ENCODE measurements at places on chromosomes 12 and 14.
A peak's percentile ranks its signal among the peaks of the same experiment; 100 is the strongest.

DNA sequence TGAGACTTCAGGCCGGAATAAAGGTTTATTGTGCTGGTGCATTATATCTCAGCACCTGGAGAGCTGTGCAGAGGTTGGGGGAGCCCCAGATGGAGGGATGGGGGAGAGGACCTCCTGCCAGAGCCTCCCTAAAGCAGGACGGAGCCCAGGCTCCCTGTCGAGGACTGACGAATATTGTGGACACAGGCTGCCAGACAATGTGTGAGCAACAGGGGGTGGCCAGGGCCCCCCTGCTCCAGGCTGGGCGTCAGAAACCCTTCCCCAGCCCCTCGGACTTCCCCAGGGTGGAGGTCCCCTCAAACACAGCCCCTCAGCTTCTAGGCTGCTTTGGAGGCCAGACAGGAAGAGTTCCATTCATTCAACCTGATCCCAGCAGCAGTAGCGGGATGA lies 8.0 kb downstream of the TMEM119 start:
- DNase-seq, result no peak

GRCh38 chr14:102085948-102086708 lies 716 bp downstream of the HSP90AA1 start:
- peak; percentile 56 for DNase-seq

GRCh38 chr14:86296173-86296572 lies 766.2 kb downstream of the FLRT2 start:
- no peak for DNase-seq

DNA sequence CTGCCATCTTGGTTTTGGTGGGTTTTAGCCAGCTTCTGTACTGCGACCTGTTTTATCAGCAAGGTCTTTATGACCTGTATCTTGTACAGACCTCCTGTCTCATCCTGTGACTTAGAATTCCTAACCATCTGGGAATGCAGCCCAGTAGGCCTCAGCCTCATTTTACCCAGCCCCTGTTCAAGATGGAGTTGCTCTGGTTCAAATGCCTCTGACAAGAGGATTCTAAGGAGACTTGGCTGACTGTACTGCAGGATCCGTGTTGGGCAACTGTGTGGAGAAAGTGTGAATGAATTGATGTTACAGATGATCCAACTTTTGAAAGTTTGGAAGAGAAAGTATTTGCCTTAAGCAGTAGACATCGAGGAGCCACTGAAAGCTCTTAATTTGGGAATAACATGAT lies 91.0 kb downstream of the TTLL5 start:
- DNase-seq, result no peak

DNA sequence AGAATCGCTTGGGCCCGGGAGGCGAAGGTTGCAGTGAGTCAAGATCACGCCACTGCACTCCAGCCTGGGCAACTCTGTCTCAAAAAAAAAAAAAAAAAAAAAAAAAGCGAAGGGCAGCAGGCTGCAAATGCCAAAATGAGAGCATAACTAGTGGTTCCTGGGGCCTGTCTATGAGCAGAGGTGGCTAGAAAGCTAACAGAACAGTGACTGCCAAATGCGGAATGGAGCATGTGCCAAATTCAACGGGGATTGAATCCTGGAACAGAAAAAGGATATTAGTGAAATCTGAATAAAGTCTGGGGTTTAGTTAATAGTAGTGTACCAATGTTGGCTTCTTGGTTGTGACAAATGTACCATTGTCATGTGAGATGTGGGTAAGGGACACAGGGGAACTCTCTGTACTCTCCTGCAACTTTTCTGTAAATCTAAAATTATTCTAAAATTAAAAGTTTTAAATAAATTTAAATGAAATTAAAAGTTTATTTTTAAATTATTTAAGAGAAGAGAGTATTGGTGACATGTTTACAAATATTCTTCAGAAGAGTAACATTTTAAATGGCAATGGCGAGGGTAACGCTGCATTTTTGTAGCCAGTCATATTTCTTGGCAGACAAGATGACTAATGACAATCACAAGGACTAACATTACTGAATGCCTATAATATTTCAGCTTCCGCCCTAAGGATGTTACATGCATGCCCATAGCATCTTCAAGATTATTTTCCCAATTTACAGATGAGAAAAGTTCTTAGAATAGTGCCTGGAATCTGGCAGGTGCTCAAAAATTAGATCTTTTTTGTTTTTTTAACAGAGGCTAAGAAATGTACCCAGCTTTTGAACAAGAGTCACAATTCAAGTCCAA lies 28.9 kb upstream of the NUDT4 start:
- no peak for DNase-seq

- no peak for DNase-seq
Observed at GRCh38 chr12:11730299-11731041, 81.0 kb downstream of the ETV6 start.

DNA sequence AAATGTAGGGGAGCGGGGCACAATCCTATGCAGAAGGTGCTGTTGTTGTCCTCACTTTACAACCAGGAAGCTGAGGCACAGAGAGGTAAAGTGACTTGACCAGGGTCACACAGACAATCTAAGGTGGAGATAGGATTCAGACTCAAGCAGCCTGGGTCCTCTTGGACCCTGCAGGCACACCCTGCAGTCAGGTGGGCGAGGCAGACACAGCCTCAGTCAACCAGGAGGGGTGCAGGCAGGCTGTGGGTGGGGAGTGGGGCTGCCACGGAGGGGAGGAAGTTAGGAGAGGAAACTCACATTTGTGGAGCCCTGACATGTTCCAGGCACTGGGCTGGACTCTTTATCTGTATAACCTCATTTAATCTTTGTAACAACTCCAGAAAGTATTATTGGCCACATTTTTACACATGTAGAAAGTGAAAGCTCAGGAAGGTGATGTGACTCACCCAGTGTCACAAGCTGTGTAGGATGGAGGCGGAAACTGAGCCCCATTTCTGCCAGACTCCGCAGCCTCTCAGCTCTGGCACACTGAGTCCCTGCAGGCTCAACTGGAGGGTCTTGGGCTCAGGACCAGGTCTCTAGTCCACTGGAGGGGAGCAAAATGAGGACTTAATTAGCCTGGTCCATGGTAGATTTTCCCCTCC lies 24.9 kb upstream of the CHGA start:
- DNase-seq, result peak; percentile 68

DNA sequence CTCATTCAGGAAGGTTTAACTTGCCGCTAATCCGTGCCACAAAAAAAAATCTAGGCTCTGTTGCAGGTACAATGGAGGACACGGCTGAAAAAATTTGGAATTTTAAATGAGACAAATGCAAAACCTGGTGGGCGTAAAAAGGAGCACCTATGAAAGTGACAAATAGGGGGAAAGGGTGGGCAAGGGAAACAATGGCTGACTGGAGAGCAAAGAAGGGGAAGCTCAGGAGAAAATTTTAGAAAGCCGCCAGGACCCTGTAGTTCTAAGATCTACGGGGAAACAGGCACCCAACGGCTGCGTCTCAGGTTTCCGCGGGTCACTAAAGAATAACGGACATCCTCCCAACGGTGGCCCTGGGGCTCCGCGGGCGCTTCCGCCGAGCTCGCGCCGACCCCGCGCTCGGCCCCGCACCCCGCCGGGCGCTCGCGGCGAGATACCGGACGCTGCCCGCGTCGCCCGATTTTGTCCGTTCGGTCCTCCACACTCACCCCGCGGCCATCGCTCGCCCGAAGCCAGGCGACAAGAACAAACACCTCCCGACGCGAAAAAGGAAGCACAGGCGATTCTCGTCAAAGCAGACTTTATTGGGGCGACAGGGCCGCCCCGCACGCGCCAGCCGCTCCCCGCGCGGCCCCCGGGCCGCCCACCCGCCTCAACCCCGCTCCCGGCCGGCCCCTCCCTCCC lies 1.1 kb upstream of the YY1 start:
- DNase-seq, result peak; percentile 53

GRCh38 chr12:50533203-50533584 lies 28.4 kb downstream of the DIP2B start:
- no peak for DNase-seq

All from activated CD4-positive, alpha-beta T cell treated with anti-CD3 and anti-CD28 coated beads, Interleukin-2, Interleukin-4, amounts not matched to agents 100 ng/mL and 50 ng/mL, durations not matched to agents 16 hours and 8 hours (primary cell).